ENCODE measurements at places on chromosomes 12 and 14.
A peak's percentile ranks its signal among the peaks of the same experiment; 100 is the strongest.

DNA sequence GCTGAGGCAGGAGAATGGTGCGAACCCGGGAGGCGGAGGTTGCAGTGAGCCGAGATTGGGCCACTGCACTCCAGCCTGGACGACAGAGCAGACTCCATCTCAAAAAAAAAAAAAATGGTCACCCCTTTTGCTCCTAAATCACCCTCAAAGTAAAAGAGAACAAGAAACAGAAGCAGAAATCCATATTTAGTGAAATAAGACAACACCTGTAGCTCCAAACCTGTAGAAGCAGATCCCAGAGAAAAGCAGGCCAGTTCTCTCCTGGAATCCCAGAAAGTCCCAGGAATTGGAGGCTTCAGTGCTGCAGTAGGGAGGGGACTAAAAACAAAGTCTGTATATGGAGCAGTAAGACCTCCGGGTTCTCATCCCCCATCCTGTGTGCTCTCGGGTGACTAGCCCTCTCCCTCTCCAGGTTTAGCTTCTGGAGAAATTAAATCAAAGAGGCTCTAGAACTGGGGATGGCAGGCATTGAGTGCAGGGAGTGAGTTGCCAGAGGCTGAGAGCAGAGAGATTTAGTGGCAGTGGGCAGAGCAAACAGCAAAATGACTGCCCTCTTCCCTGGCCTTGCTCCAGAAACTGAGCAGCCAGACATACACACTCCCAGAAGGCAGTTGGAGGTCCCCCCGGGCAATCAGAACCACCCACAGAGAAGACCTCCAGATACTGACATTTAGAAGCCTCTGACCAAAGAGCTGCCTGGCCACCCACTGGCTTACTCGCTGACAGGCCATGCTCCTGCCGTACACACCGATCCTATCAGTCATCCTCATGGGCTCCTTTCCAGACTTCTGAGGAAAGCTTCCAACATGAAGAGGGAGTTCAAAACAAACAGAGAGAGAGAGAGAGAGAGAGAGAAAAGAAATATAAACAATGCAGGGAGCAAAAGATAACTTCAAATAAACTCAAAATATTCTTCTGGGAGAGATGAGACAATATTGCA lies 6.3 kb upstream of the MLXIP start:
- peak; percentile 86 for DNase-seq

- DNase-seq, result no peak
Measured at GRCh38 chr14:75558440-75558839, 20.0 kb upstream of the FLVCR2 start.

GRCh38 chr12:113040722-113041171 lies 15.8 kb upstream of the DTX1 start:
- no peak for DNase-seq

- DNase-seq, result no peak
Measured at GRCh38 chr12:116713527-116713926, 24.3 kb downstream of the SPRING1 start.

DNA sequence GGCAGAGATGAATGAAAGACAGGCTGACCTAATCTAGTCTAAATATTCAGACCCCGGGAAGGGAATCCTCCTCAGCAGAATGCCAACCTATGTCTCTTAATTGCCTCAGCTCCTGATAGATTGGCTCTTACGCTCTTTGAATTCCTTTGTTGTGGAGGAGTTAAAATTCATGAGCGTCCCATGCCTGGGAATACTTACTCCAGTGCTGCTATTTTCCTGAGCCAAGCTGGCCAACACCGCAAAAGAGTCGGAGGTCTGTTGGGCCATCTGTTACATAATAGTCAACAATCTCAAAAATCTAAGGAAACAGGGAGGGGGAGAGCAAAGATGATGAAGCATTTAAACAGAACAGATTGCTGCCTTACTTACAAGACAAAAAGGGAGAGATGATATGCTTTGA lies 182.8 kb downstream of the ASCL1 start:
- DNase-seq, result no peak

DNA sequence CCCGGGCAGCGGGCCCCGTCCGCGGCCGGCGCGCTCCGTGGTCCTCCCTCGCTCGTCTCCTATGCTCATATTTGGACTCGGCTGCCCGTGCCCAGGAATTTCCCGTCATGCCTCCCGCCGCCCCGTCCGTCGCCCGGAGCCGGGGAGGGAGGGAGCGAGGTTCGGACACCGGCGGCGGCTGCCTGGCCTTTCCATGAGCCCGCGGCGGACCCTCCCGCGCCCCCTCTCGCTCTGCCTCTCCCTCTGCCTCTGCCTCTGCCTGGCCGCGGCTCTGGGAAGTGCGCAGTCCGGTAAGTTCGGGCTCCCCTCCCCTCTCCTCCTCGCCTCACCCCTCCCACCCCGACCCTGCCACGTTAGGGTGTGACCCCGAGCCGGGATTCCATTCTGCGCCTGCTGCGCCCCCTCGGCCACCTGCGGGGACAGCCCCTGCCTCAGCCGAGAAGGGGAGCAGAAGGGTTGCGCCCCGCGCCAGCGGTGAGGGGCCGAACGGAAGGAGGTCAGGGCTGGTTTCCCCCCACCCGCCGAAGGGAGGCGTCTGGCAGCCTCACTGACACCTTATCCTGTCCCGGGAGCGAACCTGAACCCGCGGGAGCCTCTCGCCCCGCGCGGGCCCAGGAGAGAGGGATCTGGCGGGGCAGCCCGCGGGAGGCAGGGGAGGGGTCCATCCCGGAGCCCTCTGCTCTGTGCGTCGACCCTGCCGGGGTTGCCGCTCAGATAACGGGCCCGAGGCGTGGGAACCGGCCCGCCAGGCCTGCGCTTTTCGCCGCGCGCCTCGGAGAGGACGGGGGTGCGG lies at the start of gene MSRB3:
MSRB3 (plus strand) TSS at position 108 of the 793 bp plus-strand sequence. CDS start 29,897 bp downstream, outside the sequence.
- DNase-seq, result no peak

- no peak for DNase-seq
Measured at GRCh38 chr12:85190728-85191127, 89.3 kb upstream of the ALX1 start.

- no peak for DNase-seq
Measured at GRCh38 chr12:62910549-62911169, 24.3 kb downstream of the PPM1H start.

GRCh38 chr14:50607761-50608160 lies 47.8 kb downstream of the ATL1 start:
- DNase-seq, result no peak

DNA sequence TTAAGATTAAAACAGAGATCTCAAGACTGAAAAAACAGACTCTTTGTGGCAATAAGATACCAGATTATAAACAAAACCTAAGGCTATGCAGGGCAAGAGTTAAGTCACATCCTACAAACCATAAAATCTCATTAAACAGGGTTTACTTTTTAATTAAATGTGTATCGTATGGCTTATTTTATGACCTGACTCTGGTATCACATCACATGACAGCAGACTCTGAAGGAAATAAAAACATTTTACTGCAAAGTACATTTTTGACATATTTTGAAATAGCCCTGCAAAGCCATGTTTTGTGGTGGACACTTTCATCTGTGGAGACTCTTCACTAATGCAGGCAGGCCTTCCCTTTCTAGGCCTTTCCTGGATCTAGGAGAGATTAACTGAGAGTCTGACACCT lies 327.6 kb upstream of the CLEC14A start:
- no peak for DNase-seq

DNA sequence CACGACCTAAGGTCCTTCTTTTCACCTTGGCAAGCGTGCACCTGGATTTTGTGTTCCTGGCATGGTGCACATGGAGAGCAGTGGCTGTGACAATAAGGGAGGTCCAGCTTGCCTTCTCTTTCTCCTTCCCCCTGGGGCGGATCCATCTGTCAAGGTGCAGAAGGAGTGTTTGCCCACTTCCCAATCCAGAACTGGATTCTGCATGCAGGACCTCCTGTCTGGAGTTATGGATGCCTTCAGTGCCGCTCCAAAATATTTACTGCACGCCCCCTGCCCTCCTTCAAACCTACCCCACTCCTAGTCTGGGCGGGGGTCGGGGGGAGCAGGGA lies 192.7 kb downstream of the DPF3 start:
- DNase-seq, result no peak

DNA sequence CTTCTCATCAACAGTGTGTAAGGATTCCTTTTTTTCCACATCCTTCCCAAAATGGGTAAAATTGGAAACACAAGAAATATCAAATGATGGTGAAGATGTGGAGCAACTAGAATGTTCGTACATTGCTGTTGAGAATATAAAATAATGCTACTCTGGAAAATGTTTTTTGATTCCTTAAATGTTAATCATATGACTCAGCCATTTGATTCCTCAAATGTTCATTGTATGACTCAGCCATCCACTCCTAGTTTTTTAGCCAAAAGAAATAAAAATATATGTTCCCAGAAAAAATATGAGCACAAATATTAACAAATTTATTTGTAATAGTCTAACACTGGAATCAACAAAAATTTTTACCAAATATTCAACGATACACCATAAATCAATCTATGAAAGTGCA lies 1108.6 kb downstream of the LRFN5 start:
- no peak for DNase-seq

DNA sequence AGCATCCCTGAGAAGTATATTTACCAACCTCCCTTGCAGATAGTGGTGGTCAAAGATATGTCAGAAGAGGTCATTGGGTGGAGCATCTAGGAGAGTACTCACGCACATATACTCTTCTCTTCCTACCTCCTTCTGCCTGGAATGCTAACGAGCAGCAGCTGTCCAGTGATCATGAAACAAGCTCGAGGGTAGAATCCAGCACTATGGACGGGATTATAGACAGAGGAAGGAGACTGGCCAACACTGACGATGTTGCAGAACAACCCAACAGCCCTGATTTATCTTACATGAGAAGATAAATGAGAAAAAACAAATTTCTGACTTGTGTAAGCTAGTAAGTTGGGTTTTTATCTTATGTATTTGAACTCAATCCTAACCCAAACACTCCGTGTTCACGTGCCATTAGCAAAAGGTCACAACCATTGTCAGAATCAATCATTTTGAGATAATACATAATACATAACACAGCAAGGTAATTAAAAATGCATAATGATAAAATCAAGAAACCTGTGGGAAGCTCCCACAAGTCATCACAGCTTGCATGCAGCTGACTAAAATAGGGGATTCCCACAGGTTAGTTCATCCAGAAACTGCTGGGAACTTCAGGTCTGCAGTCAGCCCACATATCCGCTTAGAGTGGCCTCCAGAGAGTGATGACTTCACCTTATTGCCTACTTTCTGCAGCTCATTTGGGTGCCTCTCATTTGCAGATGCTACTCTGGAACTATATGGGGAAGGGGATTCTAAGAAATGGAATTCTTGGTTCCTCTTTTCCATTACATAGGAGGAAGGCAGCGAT lies 36.3 kb upstream of the STK38L start:
- no peak for DNase-seq

DNA sequence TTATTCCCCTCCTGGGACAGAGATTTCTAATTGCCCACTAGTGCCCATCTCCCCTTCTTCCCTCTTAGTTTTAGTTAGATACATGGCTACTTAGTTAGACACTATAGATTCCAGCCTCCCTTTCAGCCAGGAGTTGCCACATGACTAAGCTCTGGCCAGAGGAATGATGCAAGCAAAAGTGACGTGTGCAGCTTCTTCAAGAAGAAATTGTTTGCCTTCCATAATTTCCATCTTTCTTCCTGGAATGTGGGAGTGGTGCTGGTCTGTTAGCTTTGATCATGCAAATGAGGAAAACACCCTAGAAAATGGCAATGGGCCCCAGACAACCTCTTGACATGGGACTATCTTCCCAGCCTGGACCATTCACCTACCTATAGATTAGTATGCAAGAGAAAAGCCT lies 21.4 kb downstream of the CCDC177 start:
- no peak for DNase-seq

GRCh38 chr12:1305791-1306500 lies 288.4 kb downstream of the FBXL14 start:
- no peak for DNase-seq

- DNase-seq, result no peak
Measured at GRCh38 chr14:105485739-105486162, 935 bp upstream of the CRIP1 start.

DNA sequence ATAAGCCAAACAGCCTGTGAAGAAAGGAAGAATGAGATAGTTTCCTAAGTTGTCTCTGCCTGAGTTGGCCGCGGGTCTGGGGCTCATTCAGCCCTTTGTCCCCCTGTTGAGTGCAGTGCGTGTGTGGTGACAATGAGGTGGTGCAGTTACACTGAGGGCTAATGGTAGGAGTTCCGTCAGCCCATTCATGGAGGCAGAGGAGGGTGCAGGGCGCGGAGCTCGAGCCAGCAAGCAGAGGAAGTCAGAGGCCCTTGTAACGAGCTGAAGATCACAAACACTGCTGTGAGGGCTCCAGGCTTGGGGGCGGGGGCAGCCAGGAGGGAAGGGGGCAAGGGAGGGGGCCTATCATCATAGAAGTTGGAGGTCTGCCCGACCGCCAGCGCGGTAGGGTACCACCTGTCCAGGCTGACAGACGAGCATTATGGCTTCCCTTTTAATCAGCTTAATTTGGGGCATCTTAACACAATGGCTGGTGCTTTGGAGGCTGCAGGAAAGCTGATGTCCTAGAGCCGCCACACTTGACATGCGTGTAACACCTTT lies 20.5 kb downstream of the CCND2 start:
- DNase-seq, result no peak

DNA sequence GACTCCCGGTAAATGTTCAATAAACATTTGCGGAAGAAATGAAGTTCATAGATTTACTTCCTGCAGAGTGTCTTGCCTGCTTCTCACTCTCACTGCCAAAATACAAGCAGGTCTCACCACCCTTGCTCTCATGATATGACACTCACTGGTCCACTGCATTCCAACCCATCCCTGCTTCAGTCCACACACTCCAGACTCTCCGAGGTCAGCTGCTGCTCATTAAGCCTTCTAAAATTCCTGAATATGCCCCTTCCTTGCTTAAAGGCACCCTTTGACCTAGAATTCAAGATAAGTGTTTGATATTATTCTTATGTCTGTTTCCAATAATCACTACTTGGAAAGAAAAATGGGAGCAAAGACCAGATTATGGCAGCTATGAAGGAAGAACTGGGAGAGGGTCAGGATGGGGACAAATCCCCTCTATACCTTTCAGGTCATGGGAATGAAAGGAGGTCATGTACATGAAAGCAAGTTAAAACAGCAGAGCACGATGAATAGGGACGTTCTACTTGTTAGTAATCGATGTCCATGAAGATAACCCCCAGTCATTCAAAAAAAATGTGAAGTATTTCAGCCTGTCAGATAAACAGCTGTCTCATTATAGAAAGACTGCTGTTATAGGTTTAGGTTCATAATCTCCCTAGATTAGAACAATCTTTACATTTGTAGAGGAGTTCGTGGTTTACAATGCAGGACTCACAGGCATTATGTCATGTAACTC lies 10.5 kb upstream of the NID2 start:
- DNase-seq, result no peak

Measured in COR-L47 (cell line).